Eye (tissue), 1 donor: ENCODE measurements at places on chromosomes 2 and 18.

DNA sequence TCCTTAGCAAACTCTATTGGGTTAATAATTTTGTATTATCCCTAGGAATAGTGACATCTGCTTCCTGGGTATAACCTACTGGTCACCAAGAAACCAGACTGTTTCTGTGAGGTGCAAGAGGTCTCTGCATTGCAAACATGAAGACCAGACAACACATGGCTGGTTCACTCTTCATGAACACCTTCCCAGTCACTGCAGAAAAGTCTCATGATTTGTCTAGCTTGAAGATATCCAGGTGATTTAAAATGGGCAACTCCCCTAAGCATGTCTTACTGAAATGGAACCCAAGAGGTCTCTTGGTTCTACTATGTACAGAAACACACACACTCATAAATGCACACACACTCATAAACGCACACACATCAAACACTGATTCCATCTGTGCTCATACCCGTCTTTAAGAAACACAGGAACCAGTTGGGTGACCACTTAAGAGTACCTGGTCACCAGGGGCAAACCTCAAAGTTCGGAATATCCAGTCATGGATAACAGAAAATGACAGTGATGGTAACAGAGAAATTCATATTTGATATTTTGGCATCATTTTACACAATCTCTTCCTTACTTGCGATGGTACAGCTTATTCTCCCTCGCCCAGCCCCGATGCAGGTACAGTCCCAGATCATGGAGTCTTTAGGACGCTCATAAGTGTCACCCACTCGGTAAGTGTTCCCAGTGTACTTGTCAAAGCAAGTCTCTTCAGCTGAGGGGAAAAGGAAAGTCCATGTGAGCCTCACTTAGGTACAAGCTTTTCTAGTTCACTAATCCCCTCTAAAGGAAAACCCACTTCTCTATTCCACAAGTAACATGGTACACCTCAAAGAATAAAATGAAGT, 2.9 kb downstream of the FN1 start:
- DNase-seq = no peak

DNA sequence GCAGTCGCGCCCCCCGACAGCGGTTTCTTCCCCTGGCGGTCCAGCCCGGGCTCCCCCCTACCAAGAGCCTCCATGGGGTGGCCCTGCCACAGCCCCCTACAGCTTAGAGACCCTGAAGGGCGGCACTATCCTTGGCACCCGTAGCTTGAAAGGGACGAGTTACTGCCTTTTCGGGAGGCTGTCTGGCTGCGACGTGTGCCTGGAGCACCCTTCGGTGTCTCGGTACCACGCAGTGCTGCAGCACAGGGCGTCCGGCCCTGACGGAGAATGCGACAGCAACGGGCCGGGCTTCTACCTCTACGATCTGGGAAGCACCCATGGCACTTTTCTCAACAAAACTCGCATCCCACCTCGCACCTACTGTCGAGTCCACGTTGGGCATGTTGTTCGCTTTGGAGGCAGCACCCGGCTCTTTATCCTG, 475 bp downstream of the SLC4A1AP start:
- no peak for DNase-seq

DNA sequence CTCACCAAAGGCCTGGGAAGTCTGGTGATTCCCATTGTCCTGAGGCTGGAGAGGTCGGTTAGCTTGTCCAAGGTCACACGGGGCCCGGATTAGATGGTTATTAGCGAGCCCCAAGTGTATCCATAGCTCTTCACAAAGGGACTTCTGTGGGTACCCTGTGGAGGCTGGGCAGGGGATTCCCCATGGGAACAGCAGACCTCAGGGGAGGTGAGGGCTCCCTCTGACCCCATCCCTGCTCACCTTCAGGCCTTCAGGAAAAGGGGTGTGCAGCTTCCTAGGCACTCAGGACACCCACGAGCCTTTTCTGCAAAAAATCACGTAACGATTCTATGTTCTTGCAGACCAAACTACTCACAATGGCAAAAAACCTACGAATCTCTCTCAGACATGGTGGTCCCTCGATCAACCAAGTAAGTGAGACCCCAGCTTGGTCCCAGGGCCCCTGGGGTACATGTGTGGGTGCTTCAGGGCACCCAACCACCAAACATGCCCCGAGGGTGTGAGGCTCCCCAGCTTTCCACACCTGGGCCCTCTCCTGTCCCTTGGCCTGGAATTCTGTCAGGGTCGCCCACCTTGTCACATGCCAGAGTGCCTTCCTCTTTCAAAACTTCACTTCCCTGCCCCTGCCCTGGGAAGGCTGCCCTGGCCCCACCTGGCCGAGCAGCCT, 40.3 kb downstream of the PDIA6 start:
- no peak for DNase-seq

DNA sequence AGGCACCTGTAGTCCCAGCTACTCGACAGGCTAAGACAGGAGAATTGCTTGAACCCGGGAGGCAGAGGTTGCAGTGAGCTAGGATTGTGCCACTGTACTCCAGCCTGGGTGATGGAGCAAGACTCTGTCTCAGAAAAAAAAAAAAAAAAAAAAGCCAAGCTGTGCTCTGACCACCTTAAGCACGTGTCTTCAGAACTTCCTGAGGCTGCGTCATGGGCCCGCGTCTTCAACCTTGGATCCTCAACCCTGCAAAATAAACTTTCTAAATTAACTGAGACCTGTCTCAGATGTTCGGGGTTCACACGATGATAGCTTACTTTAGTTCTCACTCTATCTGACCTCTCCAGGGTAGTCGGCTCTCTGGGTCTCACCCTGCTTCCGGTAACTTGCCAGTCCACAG, 65.8 kb upstream of the CABLES1 start:
- DNase-seq = no peak

DNA sequence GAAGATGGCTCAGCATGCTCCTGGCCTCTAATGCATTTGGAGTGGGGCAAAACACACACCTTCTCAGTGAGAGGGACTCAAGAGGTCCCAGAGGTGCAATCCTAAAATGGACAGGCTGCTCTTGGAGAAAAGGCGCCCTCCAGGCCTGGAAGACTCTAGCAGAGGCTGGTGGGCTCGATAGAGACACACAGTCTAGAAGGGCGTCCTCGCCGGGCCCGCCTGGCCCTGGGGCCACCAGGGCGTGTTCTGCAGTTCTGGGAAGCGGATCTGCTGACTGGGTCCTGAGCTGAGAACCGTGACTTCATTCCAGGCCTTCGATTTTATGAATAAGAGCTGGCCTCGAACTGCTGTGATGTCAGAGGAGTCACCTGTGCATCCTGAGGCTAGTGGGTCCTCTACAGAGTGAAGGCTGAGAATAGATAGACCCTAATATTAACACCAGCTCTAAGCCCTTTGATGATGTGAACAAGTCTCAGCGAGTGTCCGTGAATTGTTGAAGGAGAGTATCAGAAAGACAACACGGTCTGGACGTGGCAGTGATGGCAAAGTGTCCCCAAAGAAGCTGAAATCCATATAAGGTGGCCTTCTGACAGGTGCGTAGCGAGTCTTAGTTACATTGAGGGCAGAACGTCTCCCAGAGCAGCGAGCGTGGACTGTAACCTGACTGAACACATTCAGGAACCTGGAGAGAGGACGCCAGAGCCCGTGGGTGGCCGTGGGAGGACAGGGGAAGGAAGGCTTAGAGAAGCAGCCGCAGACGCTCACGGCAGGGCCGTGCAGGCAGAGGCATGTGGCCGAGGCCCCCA, 136.9 kb downstream of the PTGR3 start:
- no peak for DNase-seq

GRCh38 chr18:2843146-2843545, 3.7 kb upstream of the EMILIN2 start:
- DNase-seq = no peak

DNA sequence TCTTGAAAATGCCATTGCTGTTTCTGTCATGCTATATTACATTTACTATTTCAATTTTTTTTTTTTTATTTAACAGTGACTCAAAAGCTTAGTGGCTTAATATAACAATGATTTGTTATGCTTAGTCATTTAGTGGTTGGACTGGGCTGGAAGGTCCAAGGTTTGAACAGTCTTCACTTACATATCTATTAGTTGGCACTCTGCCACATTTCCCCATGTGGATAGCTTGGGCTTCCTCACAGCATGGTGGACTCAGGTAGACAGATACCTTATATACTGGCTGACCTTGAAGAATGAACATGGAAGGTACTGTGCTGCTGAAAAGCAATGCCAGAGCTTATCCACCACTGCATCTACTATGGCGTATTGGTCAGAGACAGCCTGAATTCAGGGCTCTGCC, 909.5 kb upstream of the SOX11 start:
- DNase-seq = no peak

DNA sequence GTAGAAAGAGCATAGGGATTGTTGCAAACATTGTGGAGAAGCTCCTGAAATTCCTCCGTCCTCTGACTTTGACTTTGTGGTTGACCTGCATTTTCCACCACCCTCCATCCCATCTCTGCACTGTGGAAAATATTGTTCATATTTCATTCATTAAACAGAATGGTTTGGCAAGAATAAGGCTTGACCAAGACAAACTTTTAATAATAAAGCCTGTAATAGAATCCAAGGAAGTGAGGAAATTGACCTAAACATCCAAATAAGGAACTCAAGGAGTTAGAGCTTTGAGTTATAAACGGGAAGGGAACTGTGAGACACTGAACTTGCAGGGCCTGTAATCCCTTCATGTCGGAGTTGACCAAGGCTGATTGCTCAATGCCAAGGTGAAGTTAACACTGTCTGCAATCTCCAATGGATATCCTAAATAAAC, 115.2 kb downstream of the GFPT1 start:
- no peak for DNase-seq
